Stimulated activated CD4-positive, alpha-beta T cell treated with anti-CD3 and anti-CD28 coated beads, Interleukin-15, amount 100 ng/mL, for 1 hour (primary cell): ENCODE measurements at places on chromosomes 11 and 22.

- no peak for DNase-seq
Measured at GRCh38 chr22:35349368-35349703, 31.6 kb upstream of the HMOX1 start.

GRCh38 chr11:98871690-98872089 lies 149.1 kb upstream of the CNTN5 start:
- no peak for DNase-seq

DNA sequence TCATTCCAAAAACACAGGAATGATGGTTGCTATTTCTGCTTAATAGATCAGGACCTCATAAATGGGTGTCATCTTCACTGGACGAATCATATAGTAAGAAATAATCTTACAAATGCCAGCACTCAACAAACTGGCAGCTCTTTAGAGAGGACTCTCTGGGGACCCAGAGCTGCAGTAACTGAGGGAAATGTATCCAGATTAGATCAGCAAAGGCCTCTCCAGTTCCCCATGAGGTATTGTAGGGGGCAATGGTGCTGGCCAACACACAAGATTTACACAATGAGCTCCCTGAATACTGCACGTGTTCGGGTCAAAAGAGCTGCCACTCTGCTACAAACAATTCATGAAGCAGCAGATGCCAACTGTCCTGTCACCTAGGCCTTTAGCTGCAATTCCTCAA lies 110.2 kb downstream of the RBFOX2 start:
- no peak for DNase-seq

DNA sequence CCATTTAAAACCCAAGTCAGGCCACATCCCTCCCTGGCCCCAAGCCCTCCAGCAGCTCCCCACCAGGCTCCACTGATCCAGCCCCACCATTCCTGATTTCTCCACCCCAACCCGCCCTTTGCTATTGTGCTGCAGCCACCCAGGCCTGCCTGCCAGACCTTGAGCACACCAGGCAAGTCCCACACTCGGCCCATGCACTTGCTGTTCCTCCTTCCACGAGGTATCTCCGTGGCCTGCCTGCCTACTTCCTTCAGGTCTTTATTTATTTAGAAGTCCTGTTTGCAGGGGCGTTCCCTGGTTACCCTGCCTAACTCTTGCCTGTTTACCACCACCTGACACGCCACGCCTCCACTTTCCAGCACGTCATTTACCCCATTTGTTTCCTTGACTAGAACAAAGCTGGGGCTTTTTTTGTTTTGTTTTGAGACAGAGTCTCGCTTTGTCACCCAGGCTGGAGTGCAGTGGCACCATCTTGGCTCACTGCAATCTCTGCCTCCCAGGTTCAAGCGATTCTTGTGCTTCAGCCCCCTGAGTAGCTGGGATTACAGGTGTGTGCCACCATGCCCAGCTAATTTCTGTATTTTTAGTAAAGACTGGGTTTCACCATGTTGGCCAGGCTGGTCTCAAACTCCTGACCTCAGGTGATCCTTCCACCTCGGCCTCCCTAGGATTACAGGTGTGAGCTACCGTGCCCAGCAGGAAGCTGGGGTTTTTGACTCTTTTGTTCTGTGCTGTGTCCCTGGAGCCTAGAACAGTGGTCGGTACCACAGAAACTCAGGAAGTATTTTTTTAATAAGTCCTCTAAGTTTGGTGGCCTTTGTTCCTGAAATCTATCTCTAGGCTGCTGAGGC lies 6.7 kb downstream of the CENPM start:
- DNase-seq = peak; percentile 78

- no peak for DNase-seq
Measured at GRCh38 chr11:69195824-69196782, 40.4 kb downstream of the SMIM38 start.

GRCh38 chr22:37014835-37015586 lies 4.2 kb downstream of the TST start:
- no peak for DNase-seq

DNA sequence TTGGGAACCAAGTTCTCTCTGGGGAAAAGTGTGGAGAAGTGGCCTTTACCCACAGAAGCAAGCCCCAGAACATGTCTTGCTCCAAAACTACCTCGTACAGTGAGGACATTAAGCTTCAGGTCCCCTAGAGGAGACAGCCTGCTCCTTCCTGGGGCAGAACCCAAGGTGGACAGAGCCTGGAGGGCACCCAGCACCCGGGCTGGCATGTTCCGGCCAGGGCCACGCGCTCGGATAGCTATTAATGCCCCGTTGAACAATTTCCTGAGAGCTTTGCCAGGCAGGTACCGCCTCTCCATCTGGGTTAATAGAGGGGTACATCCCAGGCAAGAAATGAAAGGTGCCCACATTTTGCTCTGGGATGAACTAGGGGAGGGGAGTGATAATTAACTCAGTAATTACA lies 169.0 kb upstream of the GRK3 start:
- DNase-seq = no peak

DNA sequence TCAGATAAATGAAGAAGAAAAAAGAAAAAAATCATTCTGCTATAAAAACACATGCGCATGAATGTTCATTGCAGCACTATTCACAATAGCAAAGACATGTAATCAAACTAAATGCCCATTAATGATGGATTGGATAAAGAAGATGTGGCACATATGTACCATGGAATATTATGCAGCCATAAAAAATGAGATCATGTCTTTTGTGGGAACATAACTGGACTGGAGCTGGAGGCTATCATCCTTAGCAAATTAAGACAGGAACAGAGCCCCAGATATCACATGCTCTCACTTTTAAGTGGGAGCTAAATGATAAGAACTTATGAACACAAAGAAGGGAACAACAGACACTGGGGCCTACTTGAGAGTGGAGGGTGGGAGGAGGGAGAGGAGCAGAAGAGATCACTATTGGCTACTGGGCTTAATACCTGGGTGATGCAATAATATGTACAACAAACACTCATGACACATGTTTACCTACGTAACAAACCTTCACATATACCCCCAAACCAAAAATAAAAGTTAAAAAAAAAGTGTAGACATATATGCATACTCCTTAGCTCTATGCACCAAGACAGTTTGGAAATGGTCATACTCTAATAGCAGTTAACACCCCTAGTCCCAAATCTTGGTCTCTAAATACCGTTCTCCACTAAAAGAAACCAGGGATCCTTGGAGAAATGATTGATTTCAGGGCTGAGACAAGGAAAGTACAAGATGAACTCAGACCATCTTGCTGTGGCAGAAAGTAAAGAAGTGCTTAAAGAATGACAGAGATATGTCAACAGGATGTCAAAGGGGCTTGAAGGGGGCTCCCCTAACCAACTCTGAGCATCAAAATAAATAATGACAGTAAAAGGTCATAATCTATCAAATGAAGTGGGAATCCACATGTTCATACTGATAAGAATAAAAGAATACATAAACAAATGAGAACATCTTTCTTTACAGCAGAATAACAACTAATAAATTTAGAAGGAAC lies 17.1 kb upstream of the DDX6 start:
- DNase-seq = no peak

- DNase-seq = no peak
Measured at GRCh38 chr11:96180341-96180740, 162.7 kb downstream of the MAML2 start.

DNA sequence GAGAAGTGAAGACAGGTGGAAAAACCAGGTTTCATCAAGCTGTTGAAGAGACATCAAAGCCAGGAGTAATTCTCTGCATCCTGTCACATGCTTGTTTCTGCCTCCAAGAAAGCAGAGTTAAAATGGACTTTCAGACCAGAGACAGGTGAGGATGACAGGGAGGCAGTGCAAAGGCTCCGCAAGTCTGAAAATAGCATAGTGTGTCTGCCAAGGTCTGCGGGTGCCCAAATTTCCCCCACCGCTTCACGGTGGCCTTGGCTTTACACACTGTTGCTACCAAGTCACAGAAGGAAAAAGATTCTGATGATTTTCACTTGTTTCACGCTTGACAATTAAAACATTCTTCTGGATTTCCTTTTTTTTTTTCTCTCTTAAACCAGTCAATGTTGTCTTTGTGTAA lies 44.2 kb downstream of the SNX19 start:
- DNase-seq = no peak

DNA sequence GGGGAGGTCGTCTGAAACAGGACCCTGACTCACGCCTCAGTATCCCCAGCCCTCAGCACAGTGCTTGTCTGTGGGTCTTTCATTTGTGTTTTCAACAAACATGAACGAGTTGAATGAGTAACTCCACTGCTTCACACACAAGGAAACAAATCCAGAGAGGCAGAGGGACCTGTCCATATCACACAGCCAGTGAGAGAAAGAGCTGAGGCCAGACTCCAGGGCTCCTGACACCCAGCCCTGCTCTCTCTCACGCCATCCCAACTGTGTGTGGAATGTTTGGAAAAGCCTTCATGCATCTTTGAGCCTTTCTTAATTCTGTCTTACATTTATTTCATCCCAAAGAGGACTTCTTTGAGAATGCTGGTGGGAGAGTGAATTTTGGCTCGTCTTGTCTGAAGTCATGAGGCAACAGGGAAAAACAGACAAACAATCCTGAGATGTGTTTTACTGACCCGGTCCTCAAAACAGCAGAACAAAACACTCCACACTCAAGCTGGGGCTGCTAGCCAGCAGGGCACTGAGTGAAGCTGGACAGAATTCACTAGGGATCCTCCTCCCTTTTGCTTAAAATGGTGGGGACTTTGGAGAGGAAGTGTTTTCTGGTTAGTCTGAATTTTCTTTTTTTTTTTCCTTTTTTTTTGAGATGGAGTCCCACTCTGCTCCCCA lies 19.7 kb upstream of the ALG8 start:
- no peak for DNase-seq

- no peak for DNase-seq
Measured at GRCh38 chr11:49424136-49424535, 215.7 kb upstream of the FOLH1 start.
